Activated CD8-positive, alpha-beta memory T cell treated with anti-CD3 and anti-CD28 coated beads for 1 hour (primary cell): ENCODE measurements at places on chromosomes 4 and X.

- peak; percentile 3 for DNase-seq
These were observed 126.7 kb upstream of the MBNL3 start for GRCh38 chrX:132615391-132616131.

- DNase-seq, result no peak
These were observed 88.5 kb upstream of the LCORL start for GRCh38 chr4:18110099-18110498.

- no peak for DNase-seq
These were observed 1.9 kb downstream of the EFNB1 start for GRCh38 chrX:68830419-68831404.

GRCh38 chrX:15748841-15749240, 10.8 kb downstream of the CA5B start:
- no peak for DNase-seq

DNA sequence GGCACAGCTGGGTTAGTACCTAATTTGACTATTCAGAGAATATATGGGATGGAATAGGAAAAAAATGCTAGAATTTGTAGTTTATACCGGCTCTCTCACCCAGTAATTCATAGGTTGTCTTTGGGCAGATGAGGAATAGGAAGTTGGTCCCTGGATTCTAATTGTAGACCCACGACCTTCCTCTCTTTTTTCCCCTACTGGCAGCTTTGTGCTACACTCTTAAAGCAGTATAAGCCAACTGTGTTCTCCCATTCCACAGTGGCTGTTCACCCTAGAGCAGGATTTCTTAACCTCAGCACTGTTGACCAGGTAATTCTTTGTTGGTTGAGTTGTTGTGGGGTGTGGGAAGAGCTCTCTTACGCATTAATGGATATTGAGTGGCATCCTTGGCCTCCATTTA, 92.9 kb downstream of the FNIP2 start:
- no peak for DNase-seq

DNA sequence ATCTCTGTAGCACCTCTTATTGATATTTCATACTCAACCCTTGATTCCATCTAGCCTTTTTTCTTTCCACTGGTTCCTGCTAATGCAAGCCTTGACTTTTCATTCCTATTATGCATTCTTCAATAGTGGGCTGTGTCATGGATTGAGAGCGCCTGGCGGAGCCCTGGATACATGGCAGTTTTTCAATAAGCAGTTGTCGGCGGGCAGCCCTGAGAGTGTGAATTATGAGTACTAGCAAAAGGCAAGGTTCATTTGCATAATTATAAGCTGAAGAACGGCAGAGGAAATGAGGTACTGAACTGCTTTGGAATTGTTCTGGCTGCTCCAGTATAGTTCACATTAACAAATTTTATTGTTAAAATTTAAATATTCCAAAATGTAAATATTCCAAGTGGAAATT, 339.7 kb upstream of the VCX start:
- DNase-seq, result no peak
